ENCODE measurements at places on chromosomes 5 and 9.

GRCh38 chr5:130032807-130033206 is 128.5 kb downstream of the CHSY3 start:
- no peak for DNase-seq

GRCh38 chr5:74296685-74297408 is 343.7 kb downstream of the ENC1 start:
- no peak for DNase-seq

DNA sequence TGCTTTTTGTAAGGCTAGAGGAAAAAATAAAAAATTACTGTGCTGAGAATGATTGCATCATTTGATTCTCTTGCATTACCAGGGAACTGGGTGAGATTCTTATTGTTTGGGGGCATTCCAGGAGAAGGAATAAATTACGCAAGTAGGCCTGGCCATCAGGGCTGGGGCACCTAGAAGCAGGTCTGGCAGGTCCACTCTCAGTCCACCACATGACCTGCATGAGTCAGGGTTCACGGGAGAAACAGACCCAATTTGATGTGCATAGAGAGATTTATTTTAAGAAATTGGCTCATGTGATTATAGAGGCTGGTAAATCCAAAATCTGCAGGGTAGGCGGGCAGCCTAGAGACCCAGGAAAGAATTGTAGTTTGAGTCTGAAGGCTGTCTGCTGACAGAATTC is 59.6 kb downstream of the ZNF622 start:
- no peak for DNase-seq

GRCh38 chr5:103472265-103472664 is 90.3 kb downstream of the NUDT12 start:
- no peak for DNase-seq

- DNase-seq: no peak
Measured at GRCh38 chr5:143812085-143812705, at the start of gene HMHB1. Gene HMHB1, plus strand, starts transcription at chr5:143812161.

DNA sequence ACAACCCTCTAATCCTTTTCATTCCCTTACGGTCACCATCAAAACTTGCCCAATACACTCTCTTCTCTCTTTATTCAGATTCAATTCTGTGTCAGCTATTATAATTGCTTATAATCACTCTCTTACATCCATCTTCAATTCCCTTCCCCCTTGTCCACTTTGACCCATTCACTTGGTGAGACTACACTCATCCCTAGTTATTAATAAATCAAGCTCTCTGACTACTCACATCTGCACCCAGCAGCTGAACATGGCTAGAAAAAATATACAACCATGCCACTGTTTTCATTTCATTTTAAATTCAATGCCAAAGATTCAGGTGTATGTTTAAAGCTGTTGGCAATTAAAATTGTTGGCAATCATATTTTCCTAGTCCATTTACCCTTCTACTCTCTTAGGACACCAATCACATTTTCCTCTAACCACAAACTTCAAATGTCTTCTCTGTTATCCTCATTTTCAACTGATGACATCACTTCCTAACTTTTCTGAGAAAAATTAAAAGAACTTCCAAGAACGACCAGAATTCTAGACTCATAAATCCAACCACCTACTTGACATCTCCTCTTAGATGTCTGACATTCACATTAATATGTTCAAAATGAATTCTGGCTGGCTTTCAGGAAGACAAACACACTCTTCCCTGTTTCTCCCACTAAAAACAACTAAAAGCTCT is 5.5 kb downstream of the C5orf15 start:
- DNase-seq: no peak

- peak; percentile 76 for DNase-seq
Measured at GRCh38 chr5:124659798-124660197, 86.6 kb downstream of the ZNF608 start.

DNA sequence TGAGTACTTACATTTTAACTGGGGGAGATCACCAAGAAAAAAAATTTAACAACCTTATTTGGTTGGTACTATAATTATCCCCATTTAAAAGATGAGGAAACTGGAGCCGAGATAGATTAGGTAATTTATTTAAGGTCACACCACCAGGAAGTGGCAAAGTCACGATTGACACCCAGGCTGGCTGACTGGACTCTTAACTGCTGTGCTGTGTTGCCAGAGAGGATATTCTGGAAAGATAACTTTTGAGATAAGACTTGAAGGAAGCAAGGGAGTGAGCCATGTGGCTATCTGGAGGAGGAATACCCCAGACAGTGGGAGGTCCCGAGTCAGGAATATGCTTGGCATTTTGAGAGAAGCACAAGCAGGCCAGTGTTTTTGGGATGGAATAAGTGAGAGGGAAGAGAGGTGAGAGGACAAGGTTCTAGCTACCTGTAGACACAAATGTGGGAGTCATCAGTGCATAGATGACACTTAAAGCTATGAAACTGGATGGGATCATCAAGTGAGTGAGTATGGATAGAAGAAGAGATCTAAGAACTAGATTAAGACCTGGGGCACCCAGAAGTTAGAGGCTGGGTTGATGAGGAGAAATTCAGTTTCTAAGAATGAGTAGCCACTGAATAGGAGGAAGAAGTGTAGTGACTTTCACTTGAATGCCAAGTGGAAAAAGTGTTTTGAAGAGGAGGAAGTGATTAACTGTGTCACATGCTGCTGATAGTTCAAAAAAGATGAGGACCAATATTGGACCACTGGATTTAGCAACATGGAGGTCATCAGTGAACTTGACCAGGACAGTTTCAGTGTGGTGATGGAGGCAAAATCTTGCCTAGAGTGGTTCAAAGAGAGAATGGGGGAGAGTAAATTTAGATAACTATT is 25.6 kb downstream of the PDE8B start:
- no peak for DNase-seq

GRCh38 chr5:14351086-14351661 is 208.0 kb downstream of the TRIO start:
- DNase-seq: no peak

- no peak for DNase-seq
Measured at GRCh38 chr9:23160952-23161469, 665.0 kb downstream of the ELAVL2 start.

- DNase-seq: peak; percentile 22
Measured at GRCh38 chr5:155293605-155294178, 280.1 kb downstream of the KIF4B start.

DNA sequence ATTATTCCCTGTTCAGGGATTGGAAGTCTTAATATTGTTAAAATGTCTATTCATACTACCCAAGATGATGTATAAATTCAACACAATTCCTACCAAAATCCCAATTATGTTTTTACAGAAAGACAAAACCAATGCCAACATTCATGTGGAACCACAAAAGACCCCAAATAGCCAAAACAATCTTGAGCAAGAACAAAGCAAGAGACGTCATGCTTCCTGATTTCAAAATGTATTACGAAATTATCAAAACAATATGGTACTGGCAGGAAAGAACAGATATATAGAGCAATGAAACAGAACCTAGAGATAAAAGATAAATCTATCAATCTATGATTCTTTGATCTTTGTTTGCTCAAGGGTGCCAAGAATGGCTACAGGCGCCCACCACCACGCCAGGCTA is 237.9 kb downstream of the TAF11L14 start:
- DNase-seq: no peak

GRCh38 chr9:437574-438001 is 222.9 kb downstream of the DOCK8 start:
- DNase-seq: no peak

DNA sequence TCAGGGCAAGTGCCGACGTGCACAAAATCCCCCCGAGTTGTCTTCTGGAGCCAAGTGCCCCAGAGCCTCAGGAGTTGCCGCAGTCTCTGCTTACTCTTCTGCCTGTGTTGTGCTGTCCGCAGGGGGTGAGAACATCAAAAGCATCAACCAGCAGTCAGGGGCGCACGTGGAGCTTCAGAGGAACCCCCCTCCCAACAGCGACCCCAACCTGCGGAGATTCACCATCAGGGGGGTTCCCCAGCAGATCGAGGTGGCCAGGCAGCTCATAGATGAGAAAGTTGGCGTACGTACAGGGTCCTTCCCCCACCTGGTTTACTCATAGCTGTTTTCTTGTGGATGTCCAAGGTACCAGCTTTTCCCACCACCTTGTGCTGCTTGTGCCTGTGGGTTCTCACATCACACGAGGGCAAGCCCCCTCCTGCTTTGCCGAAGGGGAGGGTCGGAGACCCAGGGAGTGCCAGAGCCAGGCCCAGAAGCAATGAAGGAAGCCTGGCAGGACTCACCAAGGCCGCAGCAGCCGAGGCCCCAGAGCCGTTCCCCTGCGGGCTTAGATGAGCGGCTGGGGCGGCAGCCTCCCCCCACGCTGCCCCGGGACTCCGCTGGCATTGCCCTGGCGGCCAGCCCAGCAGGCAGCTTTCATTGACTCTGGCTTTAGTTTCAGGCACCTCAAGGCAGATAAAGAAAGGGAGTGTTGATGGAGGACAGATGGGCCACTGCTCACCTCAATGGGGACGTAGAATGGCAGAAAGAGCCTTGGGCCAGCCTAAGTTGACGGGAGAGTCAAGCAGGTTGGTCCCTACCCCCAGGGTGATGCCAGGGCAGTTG is 33.7 kb upstream of the PRDM12 start:
- no peak for DNase-seq

GRCh38 chr5:19534751-19535150 is 453.2 kb downstream of the CDH18 start:
- no peak for DNase-seq

DNA sequence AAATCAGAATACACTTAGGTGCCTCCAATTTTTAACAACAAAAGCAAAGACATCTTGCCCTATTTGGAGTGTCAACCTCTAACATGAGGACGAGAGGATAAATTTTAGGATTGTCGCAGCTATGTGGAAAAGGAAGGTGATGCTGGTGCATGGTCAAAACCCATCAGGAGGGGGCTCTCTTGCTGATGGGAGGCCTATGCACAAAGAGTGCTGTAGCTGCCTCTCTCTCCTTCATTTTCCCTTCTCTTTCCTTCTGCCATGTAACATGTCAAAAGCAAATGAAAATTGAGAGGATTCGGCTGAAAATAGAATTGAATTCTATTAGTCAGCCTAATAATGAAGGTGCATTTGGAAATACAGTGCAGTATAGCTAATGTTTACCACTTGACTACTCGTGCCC is 578.7 kb upstream of the ZNF462 start:
- no peak for DNase-seq

DNA sequence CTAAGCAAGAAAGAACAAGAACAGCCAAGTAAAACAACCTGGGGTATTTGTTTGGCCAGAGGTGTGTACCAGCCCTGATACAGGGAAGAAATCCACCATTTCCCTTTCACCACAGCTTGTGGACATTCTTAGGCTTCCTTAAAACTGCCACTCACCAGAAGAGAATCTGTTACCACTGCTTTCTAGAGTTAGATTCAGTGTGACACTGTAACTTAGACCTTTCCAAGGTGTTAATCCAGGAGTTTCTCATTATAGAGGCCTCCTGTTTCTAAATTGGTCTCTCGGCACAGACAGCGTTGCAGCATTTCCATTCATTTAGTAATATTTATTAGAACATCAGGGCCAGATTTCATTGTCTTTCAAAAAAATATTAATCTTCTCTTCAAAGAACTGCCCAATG is 55.0 kb downstream of the NIPAL4 start:
- no peak for DNase-seq

DNA sequence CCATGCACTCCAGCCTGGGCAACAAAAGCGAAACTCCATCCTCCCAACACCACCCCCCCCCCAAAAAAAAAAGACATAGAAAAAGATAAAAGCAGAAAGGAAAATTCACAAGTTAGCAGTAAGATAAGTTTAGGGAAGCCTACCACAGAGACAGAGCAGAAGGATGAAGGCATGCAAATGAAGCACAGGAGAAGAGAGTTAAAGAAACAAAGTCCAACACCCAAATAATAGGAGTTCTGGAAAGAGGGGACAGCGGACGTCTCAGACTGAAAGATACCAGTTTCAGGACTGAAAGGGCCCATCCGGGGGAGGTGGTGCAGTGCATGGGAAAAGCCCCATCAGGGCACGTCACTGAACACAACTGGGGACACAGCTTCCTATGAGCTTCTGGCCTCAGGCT is 54.3 kb downstream of the OTULIN start:
- DNase-seq: no peak

GRCh38 chr9:82668689-82669199 is 394.2 kb downstream of the RASEF start:
- DNase-seq: no peak

- DNase-seq: no peak
Measured at GRCh38 chr5:138762110-138762509, 8.9 kb downstream of the CTNNA1 start.

DNA sequence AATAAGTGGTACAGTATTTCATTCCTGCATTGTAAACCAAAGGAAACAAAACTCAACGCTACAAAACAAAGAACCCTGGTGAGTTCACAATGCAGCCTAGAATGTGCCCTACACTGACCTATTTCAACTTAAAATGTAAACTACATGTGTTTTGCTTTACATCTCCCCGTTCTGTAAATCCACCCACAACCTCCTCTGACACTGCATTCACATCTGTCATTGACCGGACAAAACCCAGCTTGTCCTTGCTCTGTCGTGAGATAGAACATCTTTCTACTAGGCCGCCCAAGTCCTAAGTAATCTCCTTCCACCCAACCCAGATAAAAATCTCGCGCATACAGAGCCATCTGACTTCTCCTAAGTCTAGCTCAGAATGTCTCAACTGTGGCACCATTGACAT is 6.1 kb upstream of the VLDLR start:
- no peak for DNase-seq

GRCh38 chr5:10981932-10982331 is 220.9 kb upstream of the DAP start:
- DNase-seq: no peak

DNA sequence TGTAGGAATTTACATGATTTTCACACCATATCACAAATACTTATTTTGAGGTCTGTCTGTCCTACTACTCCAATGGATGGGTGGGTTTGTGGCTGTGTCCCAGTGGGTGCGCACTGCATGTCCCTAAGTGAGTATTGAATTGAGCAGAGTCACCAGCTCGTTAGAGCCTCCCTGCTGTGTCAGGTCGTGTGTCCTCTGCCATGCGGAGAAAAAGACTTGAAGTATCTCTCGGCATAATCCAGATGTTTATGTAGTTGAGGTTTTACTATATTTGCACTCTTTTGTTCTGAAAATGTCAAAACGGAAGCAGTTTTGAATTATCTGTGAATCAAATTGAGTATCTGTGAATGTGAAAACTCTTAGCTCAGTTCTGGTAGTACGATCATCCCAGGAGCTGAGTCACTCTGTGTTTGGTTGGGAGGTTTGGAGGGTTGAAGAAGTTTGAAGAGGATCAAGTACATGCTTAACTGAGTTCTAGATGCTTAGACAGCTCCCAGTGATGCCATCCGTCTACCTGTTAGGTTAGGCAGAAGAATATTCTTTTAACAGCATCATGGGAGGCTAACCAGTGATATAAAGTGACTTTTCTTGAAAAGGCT is 194.2 kb downstream of the TENT4A start:
- no peak for DNase-seq

GRCh38 chr9:97284798-97285197 is 22.7 kb upstream of the CCDC180 start:
- no peak for DNase-seq

GRCh38 chr5:105088102-105088501 is 1525.5 kb upstream of the NUDT12 start:
- no peak for DNase-seq

DNA sequence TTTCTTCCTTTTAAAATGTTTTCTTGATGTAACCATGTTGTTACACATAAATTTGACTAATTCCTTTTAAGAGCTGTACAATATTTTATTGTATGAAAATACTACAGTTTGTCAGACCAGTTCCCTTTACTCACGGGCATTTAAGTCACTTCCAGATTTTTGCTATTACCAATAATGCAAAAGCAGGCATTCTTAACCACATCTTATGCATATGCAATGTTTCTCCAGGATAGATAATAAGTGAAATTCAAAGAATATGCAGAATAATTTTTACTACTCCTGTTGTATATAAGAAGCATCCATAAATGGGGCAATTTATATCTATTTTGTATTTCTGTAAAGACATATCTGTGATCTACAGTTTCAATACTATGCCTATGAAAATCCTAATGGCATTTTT is 77.3 kb downstream of the FNIP1 start:
- no peak for DNase-seq
